ENCODE measurements at places on chromosomes 5 and 9.

DNA sequence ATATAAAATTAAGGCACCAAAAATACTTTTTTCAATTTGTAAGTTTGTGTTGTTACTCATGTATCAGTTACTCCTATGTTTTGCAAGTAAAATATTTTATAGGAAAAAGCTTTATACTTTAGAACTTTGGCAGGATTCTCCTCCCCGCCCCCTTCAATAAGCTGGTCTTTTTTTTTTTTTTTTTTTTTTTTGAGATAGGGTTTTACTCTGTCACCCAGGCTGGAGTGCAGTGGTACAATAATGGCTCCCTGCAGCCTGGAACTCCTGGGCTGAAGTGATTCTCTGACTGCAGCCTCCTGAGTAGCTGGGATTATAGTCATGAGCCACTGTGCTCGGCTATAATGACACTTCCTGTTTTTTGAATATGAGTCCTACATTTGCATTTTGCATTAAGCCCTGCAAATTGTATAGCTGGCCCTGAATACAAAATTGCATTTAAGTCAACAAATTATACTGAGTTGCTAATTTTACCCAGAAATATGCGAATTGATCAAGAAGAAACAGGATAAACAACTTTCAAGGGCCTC is 192.9 kb downstream of the PIK3R1 start:
- no peak for DNase-seq

GRCh38 chr9:128416432-128417019 is 4.1 kb upstream of the CERCAM start:
- DNase-seq, result no peak

DNA sequence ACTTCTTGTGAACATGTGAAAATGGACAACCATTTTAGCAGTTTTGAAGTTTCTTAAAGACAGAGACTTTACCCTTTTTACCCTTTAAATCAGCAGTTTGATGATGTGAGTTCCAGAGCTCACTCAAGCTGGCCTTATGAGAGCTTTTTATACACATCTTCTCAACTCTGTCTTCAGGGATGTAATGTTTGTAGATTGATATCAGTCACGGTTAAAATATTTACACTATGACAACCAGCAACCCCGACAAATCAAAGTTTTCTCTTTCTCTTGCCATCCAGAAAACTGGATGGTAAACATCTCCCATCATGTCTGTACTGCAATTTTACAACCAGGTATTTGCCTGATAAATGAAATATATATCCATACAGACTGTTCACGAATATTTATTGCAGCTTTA is 233.4 kb upstream of the ST8SIA4 start:
- no peak for DNase-seq

DNA sequence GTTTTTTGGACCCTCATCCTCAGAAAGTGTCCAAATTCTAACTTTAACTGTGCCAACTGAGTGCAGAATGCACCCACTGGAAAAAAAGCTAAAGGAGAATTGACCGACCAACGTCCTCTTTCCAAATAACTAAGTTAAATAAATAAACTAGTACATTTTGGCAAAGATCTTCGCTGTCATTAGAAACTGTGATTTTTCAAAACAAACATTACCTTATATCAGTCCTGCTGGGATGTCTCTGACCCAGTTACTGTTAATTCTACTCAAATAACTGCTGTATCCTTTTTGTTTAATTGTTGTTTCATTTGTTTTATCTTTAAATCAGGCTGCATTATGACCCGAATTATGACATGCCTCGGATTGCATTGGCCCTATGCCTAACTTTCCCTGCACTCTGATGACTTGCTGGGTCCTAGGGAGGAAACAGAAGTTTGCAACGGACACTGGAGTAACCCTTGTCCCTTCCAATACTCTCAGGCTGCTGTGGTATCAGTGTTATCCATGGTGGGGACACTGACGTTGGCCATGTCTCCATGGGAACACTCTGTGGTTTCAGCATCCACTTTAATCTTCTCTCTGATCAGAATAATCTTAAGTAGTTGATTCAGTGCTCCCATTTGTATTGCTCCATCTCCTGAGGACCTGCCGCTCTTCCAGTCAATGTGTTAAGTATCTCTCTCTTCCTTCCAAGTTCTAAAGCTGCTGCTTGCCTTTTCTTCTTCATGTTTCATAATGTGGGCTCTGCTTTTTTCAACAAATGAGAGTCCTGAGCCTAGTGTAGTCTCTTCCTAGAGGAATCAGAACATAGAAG is 11.1 kb upstream of the IFNA5 start:
- no peak for DNase-seq

- DNase-seq, result no peak
Measured at GRCh38 chr5:77960863-77961396, 184.8 kb upstream of the TBCA start.

GRCh38 chr5:73801686-73802085 is 175.7 kb downstream of the ARHGEF28 start:
- no peak for DNase-seq

DNA sequence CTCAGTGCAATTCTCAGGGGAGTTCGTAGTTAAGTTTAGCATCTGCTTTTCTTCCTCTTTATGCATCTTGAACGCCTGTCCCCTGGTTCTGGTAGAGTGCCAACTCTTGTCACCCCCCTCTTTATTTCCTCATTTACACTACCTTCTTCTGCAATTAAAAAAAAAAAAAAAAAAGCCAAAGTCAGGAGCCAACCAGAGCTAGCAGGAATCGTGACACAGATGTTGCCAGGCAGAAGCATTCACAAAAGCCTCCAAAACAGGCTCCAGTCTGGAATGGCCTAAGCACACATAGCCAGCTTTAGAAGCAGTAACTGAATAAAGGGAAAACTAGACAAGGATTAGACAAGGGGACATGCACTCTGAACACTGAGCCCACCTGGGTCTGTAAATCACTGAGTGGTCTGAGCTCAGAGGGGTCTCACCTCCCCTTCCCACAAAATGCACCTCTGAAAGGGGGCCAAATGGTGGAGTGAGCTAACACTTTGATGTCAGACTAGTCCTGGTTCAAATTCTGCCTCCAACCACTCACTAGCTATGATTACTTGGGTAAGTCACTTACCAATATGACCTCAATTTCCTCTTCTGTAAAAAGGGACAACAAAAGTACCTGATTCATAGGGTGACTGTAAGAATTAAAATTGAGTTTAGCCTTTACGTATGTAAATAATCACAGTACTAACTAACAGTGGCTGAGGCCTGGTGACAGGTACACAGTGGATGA is 2.0 kb downstream of the CD74 start:
- DNase-seq, result peak; percentile 50

DNA sequence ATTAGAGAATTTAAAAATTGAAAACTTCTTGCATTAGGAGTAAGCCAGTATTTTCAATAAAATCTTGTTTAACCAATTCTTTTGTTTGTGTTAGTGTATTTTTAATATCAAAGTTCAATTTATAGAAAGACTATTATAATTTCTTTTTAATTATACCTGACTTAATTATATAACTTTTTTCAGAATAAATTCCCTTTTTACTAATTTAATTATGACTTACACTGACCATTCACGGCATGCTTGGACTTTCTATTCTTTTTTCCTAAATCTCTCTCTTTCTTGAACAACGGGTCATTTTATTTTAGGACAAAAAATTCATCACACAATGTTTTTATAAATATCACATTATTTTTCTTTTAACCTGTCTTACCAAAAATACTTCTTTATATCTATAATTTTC is 555.3 kb upstream of the PTGER4 start:
- no peak for DNase-seq

DNA sequence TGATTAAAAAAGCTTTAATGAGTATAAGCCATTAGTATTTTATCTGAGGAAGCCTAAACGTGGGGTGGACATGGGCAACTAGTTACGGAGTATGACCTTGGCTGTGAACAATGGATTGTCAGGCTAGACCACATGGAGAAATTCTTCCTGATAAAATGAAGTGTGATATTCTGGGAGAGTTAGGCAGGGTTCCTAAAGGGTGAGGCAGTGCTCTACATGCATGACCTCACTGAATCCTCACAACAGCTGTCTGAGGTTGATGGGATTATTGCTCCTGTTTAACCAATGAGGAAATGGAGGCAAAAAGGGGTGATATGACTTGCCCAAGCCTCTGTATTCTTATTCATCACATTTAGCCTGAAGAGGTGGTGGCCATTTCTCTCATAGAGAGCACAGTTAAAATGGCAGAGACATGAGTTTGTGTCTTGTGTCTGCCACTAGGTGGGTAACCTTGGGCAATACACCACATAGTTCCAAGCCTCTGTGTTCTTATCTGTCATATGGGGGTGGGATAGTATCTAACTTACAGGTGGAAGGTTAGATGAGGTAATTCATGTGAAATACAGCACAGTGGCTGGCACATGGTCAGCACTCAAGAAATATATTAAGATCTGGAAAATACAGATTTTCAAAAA is 96.1 kb upstream of the NR3C1 start:
- DNase-seq, result no peak

- DNase-seq, result no peak
Measured at GRCh38 chr5:58985311-58985710, 402.4 kb downstream of the RAB3C start.

DNA sequence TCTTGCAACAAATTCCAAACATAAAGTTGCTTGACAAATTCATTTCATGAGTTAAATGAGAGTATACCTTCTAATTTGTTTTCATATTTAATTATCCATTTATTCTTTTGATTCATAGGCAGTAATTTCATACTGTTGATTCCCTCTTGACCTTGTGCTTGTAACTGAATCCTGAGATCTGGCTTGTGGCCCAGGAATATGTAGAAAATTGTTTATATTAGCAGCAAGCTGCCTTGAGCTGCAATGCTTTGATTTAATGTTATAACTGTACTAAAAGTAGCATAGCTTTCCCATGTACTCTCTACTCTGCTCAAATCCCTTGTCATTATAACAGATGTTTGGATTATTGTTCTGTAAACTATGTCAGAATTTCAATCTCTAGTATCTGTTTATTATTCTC is 780.7 kb downstream of the NR2F1-AS1 start:
- peak; percentile 20 for DNase-seq

DNA sequence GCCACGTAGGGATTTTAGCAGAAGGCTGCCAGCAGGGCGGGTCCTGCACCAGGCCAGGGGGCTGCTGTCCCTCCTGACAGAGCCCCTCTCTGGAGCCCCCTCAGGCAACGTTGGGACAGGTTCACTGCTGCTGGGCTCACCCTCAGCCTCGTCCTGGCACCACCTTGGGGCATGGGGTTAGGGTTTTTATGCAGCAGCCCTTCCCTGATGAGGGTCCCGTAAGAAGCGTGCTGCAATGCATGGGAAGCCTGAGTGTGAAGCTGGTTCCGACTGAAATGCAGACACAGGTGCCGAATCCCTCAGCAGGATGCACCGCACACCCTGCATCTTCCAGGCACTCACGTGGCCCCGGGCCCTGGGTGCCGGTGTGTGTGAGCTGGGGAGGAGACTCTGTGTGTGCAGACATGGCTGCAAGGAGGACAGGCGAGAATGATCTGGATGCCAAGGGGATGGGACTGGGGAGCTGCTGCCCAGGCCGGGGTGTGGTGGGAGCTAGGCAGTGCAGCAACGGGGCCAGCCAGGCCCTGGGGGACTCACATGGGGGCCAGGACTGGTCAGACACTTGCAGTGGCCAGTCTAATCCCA is 27.1 kb downstream of the ZDHHC11B start:
- DNase-seq, result no peak

DNA sequence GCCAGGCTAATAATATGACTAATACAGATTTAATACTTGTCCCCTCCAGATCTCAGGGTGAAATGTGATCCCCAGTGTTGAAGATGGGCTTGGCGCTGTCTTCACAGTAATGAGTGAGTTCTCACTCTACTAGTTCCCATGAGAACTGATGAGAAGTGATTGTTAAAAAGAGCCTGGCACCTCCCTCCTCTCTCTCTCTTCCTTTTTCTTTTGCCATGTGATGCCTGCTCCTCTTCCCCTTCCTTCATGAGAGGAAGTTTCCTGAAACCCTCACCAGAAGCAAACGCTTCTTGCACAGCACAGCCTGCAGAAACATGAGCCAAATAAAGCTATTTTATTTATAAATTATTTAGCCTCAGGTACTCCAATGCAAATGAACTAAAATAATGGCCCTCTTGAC is 55.2 kb downstream of the GLDC start:
- no peak for DNase-seq

DNA sequence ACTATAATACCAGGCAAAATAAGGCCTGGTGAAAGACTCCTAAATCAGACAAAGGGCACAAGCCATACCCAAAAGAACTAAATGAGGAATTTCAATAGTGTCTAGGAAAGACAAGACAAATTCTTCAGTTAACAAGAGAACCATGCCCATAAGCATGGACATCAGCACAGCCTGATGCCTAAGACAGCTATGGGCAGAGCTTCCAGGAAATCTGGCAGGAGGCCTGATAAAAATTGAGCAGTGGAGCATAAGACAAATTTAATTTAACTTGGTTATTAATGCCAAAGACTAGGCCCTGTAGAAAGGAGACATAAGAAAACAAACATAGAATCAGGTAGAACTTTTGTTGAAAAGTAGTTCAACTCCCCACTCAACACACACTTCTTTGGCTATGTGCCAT is 17.3 kb downstream of the KLHL3 start:
- no peak for DNase-seq

DNA sequence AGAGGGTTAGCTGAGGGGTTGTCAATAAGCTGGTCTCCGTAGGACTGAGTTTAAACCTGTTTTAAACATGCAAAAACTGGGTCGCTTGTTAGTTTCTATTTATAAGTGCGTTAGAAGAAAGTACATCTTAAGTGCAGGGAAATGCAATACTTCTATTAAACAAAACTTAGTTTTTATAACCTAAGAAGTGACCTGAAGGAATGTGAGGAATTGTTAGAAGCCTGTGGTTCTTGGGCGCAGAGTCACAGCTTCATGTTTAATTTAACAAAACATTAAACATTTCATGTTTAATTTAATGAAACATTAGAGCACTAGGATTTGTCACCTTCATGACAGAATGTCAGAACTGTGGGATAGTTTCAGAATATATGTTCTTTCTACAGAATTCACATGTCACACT is 469.2 kb upstream of the WWC1 start:
- no peak for DNase-seq

DNA sequence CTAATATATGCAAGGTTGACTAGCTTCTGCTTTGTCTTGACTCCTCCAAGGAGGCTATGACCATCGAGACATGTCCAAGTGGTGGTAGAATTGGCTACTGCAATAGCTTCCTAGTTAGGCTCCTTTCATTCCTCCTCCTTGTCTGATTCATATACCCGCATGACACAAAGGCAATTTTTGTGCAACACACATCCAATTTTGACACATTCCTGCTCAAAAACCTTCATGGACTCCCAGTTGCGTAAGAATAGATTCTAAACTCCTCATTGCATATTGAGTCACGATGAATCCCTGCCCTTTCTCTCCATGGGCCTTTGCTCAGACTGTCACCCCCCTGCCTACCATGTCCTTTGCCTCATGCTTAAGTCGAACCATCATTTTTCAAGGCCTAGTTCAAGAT is 344.5 kb downstream of the ACTL7B start:
- DNase-seq, result peak; percentile 85

Measured in GM04504 (cell line).